Cerebellum (tissue), 4 donors: ENCODE measurements at places on chromosomes 2 and 18. TPM values are rescaled to one million over a fixed set of nuclear protein-coding genes. Genes with fewer than 3 reads are reported as not detected.

DNA sequence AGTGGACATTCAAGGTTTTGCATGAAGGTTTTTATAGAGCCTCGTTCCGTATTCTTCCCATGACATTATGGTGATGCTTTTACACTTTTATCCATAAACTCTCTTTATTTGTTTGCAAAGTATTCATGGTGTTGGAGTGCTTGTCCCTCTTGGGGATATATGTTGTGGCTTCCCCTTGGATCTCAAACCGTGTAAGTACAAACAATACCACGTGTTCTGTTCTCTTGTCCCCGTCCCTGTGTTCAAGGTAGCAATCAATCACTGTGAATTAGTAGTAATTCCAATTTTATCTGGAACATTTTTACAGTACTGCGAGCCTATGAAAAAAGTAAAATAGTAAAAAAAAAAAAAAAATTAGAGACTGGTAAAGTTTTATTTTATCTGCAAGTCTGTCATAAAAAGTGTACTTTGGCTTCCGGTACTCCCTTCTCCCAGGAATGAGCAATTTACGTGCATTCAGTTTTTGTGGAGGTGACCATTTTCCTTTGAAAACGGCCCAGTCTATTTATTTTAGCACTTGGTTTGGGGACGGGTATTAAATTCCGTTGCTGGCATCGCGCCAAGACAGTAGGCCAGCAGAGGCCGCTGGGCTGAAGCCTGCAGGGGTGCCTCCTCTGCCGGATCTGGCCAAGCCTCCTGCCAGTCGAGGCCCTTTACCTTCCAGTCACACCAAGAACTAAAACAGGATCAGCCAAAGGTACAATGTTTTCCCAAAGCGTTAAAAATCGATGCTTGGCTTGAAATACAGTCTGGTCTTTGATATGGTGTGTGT is 175.7 kb downstream of the SOCS6 start:
- peak; percentile 77 for DNase-seq

The CDH20 gene
- 29.0 TPM for total RNA-seq

The NCOA1 gene
- 111 TPM for total RNA-seq

The CPLX4 gene
- 14.8 TPM for total RNA-seq
